ENCODE measurements at places on chromosomes 2 and 18.

GRCh38 chr18:46275370-46275769 lies 171.2 kb downstream of the HAUS1 start:
- DNase-seq: no peak

DNA sequence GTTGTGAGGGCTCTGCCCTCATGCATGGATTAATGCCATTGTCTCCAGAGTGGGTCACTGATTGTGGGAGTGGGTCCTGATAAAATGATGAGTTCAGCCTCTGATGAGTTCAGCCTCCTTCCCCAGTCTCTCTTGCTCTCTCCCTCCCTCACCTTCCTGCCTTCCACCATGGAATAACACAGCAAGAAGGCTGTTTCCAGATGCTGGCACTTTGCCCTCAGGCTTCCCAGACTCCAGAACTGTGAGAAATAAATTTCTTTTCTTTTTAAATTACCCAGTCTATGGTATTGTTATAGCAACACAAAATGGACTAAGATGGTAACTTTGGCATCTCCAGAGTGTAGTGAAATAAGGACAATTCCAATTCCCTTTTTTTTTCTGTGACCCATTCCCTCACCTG lies 47.1 kb upstream of the MAP4K3 start:
- DNase-seq: no peak

GRCh38 chr18:63376538-63376937 lies 9.5 kb upstream of the KDSR start:
- DNase-seq: no peak

DNA sequence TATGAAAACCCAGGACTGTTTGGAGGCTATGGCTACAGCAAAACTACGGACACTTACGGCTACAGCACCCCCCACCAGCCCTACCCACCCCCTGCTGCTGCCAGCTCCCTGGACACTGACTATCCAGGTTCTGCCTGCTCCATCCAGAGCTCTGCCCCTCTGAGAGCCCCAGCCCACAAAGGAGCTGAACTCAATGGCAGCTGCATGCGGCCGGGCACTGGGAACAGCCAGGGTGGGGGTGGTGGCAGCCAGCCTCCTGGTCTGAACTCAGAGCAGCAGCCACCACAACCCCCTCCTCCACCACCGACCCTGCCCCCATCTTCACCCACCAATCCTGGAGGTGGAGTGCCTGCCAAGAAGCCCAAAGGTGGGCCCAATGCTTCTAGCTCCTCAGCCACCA lies 12.1 kb downstream of the HOXD3 start:
- no peak for DNase-seq

DNA sequence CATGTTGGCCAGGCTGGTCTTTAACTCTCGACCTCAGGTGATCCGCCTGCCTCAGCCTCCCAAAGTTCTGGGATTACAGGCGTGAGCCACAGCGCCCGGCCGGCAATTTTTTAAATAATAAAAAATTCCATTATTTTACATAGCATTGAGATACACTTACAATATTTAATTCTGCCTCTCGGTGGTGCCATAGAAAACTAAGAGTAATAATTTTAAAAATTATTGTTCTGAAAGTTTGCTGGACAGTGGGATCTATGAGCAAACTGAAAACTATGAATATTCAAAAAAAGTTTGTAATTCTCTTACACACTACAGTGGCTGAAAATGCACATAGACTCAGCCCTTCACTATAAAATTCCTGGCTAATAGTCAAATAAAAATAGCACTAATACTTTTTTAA lies 90.9 kb upstream of the STON1 start:
- DNase-seq: no peak

DNA sequence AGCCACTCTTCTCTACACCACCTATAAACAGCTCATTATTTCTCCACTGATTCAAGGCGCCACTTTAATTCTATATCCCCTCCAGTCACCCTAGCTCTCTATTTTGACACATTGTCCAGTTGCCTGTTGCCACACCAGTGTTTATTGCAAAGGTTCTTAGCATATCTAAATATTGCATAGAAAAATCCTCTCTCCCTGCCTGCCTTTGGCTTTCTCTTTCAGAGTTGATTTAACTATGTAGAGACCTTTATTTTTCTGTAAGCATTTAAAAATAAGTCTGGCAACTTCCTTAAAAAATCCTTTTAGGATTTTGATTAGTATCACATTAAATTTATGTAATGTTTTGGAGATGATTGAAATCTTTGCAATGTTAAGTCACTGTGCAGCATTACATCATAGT lies 47.9 kb upstream of the B3GNT7 start:
- DNase-seq: no peak

GRCh38 chr2:203413796-203414195 lies 85.6 kb downstream of the ABI2 start:
- DNase-seq: no peak

GRCh38 chr2:12488352-12489318 lies 228.1 kb upstream of the TRIB2 start:
- DNase-seq: no peak

GRCh38 chr2:233819884-233820773 lies 34.2 kb downstream of the HJURP start:
- no peak for DNase-seq

GRCh38 chr18:62045316-62045715 lies 141.5 kb downstream of the PIGN start:
- no peak for DNase-seq

GRCh38 chr2:236696834-236697233 lies 127.2 kb downstream of the ACKR3 start:
- DNase-seq: no peak

- no peak for DNase-seq
Measured at GRCh38 chr2:84800194-84800805, 80.6 kb downstream of the TRABD2A start.

DNA sequence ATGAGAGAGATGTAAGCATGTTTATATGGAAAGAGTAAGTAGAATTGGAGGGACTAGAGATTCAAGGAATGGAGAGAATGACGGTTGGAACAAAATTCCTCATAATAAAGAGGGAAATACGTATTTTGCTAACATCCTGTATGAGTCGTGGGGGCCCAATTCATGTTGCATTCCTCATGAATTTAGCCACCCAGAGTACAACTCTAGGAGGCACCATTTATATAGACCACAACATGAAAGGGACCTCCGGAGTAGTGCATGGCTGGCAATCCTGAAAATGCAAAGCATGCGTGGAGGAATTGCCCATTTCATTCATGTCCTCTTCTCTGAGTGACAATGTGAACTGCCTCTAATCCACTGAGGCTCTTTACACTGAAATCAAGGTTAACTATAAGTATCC lies 168.2 kb downstream of the ZEB2 start:
- DNase-seq: no peak

DNA sequence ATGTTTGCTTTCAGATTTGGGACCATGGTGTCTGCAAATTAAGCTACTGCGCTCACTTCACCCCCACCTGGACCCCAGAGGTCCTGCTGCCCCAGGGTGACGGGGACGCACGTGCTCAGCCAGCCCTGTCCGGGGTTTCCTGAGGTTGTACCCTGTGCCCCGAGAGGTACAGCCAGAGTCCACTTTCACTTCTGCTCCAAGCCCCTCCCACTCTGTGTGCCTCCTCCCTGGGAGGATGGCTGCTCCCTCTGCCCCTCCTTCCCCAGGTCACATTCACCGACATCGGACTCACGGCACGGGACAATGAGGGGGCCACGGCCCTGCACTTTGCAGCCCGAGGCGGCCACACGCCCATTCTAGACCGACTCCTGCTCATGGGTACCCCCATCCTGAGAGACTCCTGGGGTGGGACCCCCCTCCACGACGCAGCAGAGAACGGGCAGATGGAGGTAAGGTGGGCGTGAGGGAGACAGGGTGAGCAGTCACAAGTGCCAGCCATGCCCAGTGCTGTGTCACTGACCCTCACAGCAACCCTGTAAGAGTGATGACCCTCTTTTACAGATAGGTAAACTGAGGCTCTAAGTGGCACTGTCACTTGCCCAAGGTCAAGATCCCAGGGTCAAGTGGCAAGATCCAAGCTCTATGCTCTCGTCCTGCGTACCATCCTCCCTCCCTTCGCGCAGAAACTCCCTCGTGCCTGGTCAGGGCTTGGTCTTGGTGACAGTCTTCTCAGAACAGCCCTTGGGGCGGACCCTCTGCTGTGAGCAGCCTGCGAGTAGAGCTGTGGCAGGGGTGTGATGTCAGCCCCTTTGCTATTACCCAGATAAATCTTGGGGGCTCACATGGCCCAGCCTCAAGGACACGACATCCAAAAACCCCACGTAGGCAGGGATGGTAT lies 7.6 kb downstream of the ESPNL start:
- DNase-seq: no peak

GRCh38 chr18:295756-296490 lies 28.1 kb upstream of the THOC1 start:
- no peak for DNase-seq

DNA sequence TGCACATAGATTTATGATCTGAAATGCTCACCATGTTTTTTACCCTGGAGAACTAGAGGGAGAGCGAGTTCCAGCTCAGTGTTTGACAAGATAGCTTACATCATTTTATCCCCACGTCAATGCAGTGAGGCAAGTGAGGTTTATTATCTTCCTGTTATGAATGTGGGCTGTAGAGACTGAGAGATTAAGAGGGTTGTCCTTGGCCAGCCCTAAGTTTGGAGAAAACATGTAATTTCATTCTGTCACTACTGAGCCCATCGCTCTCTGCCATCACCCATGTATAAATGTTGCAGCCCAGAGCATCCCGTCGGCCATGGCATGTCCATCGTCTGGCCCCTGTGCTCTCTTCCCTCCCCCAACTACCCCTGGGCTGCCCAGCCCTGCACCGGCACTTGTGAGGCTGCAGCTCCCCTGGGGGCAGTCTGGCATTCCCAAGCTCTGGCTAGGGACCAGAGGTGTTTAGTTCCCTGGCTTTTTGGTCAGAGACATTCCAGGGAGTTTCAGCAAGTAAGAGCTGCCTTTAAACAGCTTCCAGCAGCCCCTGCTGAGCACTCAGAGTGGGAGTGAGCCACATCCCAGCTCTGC lies 136.7 kb downstream of the ANTXR1 start:
- no peak for DNase-seq

GRCh38 chr2:133682347-133682746 lies 114.1 kb upstream of the NCKAP5 start:
- DNase-seq: no peak

DNA sequence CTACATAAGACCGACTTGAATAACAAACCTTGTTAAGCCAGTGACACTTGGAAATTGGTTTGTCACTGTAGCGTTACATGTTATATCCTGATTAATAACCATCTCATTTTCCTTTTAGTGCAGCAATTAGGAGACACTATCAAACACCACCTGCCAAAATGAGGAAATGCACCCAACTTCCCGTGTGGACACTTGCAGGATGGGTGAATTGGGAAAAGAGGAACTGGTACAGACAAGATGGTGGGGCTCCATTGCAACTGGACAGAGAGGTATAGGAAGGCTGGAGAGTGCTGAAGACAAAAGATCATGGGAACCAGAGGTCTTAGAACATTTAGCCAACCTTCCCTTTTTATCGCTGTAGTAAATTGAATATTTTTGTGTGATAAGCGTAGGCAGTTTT lies 816.3 kb upstream of the HS6ST1 start:
- DNase-seq: no peak

GRCh38 chr2:144583381-144583729 lies 63.4 kb upstream of the ZEB2 start:
- no peak for DNase-seq

All from eye (tissue), 1 donor.